Activated naive CD8-positive, alpha-beta T cell treated with anti-CD3 and anti-CD28 coated beads for 36 hours (primary cell): ENCODE measurements at places on chromosomes 6 and 20.
A peak's percentile ranks its signal among the peaks of the same experiment; 100 is the strongest.

DNA sequence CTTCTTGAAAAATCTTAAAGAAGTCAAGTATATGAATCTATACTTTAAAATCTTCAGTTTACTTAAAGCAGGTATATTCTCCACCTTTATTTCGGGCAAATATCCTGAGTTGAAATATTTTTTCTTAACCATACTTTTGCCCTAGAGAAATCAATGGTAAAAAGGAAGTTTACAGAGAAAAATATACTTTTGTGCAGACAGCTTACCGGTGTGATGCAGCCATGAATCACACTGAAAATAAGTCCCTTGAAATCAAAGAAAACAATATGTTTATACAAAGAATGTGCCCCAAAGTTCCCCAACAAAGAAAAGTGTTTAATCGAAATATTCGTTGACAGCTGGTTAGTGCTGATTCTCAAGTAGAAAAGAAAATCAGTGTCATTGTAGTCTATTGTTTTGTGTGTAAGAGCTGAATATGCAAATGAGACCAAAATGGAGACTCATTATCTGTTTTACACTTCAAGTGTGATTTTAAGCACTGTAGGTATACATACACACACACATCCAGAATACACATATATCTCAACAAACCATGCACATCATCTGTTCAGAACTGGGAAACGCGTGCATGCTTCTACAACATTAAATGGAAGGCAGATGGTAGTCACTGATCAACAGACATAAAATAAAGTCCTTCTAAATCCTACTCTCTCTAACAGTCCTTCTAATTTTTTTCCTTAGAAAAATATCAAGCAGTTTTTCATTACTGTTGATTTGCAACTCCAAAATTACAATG, 73.3 kb downstream of the BTBD9 start:
- no peak for DNase-seq

- DNase-seq, result no peak
Observed at GRCh38 chr6:111050261-111051023, 36.9 kb upstream of the SLC16A10 start.

DNA sequence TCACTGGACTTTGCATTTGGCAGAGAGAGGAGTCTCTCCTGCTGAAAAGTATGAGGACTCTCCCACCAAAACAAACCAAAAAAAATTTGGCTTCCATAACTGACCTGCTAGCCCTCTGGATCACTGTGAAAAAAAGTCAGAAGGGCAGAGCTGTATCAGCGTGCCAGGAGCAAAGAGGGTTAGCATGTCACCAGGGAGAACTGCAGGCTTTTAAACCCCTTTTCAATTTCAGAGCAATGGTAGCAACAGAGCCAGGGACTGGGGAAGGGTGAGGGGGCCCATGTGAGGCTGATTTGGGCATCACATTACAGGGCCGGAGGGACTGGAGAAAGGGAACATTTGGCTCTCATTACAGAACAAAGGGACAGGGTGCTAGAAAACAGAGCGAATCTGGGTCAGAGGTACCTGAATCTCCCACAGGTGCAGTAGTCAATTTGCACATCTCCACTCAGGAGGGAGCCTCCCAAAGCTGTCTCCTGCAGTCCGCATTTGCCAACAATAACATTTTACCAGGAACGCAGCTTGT, 185.7 kb upstream of the EYA4 start:
- no peak for DNase-seq

- no peak for DNase-seq
Observed at GRCh38 chr20:47792021-47792618, 6.8 kb upstream of the SULF2 start.

DNA sequence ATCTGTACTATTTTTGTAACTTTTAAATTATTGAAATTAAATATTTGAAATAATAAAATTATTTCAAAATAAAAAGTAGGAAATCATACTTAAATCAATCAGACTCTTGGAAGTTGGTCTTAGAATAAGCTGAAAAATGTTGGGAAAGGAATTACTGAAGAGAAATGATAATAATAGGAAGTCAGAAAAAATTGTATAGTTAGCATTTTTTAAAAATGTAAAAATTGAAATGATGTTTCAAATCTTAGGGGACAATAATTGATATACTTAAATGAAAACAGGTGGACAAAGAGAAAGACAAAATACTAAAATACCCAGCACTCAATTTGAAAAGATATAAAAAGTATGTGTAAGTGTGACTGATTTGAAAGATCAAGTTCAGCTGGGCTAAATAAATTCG, 186.1 kb downstream of the BMP2 start:
- no peak for DNase-seq

DNA sequence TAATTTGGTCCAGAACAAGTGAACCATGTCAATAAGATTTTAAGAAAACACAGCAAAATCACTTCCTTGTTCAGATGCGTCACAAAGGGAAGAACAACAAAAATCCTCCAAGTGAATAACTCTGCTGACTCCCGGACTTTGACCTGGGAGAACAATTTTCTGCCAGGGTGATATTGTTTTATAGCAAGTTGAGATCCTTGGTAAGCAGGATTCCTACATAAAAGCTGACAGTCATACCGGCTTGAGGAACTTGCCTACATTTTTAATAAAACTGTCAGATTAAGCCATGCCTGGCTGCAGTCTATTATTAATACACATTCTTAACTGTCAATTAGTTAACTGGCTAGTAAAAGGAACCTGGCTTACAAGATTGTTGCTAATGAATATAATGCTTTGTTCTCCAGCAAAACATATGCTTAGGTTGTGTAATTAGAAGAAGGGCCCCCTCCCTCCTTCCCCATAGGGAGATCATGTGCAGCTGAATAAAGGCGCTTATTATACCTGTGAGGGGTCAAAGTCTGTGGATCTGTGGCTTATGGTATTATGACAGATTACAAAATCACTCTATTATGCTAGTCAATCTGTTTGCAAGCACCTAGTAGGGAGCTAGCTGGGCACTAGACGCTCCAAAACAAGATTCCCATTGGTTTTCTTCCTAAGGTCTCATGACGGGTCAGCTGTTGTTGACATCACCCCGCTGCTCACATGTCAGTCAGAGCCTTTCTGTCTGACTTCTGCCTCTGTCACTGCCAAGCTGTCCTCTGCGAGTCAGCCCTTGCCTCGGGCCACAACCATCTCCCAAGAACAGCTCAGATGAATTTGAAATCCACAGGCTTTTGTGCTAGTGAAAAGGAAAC, 44.6 kb upstream of the SEC63 start:
- DNase-seq, result no peak

GRCh38 chr6:63883597-63883996, 248.0 kb downstream of the PHF3 start:
- no peak for DNase-seq

DNA sequence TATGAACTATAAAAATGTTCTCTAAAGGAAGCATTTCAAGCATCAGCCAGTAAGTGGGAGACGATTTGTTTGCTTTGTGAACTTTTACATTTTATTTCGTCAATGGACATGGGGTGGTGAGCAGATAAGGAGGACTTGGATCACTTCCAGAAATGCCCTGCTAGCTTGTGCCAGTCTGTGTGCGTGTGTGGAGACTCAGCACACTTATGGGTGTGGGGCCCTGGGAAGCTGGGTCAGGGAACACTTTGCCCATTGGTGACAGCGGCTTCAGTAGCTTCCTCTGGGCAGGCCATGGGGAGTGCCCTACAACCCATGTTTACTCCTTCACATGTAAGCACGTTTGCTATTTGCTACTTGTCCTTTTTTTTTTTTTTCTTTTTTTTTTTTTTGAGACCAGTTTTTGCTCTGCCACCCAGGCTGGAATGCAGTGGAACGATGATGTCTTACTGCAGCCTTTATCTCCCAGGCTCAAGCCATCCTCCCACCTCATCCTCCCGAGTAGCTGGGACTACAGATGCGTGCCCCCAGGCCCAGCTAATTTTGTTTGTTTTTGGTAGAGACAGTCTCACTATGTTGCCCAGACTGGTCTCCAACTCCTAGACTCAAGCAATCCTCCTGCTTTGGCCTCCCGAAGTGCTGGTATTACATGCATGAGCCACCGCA, 24.2 kb downstream of the PRDM1 start:
- no peak for DNase-seq

GRCh38 chr6:85726206-85726605, 83.5 kb upstream of the SYNCRIP start:
- no peak for DNase-seq

- DNase-seq, result no peak
Observed at GRCh38 chr20:31549513-31549880, 35.3 kb downstream of the HM13 start.

DNA sequence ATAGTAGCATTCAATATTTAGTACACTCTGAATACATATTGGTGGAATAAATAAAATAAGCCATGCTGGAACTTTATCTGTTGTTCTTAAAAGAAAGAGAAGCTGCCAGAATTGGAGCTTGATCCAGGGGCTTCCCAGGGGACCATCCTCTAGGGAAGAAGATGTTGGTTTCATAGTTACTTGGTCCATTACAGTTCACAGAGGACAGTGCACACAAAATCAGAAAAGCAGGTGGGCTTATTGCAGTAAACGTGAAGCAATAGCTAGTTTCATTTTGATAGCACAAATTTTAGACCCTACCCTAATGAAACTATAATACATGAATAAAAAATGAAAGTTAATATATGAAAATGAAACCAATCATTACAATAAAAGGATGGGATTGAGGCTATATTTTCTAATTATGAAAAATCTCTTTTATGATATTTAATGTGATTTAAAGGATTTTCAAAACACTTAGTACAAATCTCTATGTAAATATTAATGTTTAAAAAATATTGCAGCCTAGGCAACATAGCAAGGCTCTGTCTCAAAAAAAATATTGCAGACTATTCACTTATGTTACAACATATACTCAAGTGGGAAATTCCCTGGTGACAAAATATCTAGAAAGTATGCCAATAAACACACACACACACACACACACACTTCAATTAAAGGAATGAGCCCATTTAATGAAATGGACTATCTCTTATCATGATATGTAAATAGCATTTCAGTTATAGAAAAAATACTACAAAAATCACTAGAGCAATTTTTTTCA, 227.0 kb upstream of the MARCKS start:
- no peak for DNase-seq

- no peak for DNase-seq
Observed at GRCh38 chr6:150043501-150044412, 18.4 kb upstream of the RAET1L start.

DNA sequence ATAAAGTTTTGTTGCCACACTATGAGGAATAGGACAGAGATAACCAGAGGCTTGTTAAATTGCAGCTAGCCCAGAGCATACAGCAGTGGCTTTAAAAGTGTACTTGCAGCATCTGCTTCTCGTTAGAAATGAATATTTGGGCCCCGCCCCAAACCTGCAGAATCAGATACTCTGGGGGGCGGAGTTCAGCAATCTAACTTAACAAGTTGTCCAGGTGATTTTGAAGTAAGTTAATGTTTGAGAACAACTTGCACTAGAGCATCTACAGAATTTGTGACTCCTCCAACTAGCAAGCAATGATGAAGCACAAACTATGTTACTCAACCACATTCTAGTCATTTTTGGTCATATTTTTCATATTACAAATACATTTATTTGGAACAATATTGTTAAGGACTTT, 10.6 kb upstream of the SUPT3H start:
- DNase-seq, result no peak

GRCh38 chr6:41602864-41603608, 35.2 kb upstream of the MDFI start:
- peak; percentile 73 for DNase-seq

- peak; percentile 69 for DNase-seq
Observed at GRCh38 chr6:36340618-36341454, 4.1 kb upstream of the BNIP5 start.

DNA sequence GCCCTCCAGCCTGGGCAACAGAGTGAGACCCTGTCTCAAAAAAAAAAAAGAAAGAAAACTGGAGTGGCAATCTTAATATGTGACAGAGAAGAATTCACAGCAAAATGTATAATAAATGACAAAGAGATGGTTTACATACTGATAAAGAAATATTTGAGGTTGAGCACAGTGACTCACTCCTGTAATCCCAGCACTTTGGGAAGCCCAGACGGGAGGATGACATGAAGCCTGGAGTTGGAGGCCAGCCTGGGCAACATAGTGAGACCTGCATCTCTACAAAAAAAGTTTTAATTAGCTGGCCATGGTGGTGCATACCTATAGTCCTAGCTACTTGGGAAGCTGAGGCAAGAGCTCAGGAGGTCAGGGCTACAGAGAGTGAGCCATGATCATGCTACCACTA, 12.4 kb upstream of the DEFB118 start:
- DNase-seq, result no peak

DNA sequence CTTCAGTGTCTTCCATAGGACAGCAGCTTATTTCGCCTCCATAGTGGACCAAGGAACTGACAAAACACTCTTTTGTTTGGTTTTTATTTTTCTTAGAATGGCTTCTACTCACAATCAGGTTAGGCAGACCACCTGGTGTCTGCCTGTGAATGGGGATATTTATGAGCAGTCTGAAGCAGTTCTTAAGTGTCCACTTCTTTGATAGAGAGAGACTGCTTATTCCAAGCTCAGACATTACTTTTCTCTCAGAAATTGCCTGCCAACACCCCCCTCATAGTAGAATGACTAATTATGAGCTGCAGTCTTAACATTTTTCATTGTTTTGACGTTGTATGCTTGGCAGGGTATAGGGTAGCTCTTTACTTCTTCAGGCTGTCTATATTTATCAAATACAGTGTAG, 174.7 kb downstream of the ZFAND3 start:
- DNase-seq, result no peak

DNA sequence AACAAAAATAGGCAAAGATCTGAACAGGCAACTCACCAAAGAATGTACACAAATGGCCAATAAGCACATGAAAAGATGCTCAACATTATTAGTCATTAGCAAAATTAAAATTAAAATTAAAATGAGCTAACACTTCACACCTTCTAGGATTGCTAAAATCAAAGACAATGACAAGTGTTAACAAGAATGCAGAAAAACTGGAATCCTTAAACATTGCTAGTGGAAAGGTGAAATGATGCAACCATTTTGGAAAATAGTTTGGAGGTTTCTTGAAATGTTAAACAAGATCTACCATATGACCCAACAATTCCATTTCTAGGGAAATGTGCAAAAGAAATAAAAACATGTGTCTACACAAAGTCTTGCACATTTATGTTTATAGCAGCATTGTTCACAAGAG, 75.5 kb upstream of the DST start:
- DNase-seq, result no peak

DNA sequence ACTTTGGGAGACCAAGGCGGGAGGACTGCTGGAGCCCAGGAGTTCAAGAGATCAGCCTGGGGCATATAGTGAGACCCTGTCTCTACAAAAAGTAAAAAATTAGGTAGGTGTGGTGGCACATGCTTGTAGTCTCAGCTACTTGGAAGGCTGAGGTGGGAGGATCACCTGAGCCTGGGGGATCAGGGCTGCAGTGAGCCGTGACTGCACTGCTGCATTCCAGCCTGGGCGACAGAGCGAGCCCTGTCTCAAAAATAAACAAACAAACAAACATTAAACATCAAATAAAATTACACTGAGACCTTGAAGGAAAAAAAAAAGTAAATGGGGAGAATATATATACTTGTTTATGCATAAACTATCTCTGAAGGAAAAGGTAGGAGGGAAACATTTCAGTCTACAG, 387.8 kb downstream of the ZFAND3 start:
- DNase-seq, result no peak

DNA sequence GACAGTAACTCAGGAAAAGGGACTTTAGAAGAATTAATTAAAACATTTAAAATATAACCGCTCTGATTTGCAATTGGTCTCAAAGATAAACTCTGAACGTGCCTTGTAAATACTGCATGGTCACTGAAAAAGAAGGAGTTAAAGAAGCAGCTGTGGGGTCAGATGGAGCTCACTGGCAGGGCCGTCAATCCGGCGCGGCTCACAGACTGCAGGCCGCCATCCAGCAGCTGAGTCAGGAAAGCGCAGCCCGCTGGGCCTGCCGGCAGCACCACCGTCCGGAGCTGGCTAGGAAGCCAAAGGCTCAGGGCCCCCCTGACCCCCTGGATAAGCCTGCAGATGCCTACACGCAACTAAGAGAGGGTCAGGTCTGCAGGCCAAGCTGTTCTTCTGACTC, 54.2 kb upstream of the FRMD1 start:
- DNase-seq, result no peak
